ENCODE measurements at places on chromosomes 6 and 20.

GRCh38 chr6:17583811-17584210, 16.3 kb upstream of the FAM8A1 start:
- peak; percentile 39 for DNase-seq

DNA sequence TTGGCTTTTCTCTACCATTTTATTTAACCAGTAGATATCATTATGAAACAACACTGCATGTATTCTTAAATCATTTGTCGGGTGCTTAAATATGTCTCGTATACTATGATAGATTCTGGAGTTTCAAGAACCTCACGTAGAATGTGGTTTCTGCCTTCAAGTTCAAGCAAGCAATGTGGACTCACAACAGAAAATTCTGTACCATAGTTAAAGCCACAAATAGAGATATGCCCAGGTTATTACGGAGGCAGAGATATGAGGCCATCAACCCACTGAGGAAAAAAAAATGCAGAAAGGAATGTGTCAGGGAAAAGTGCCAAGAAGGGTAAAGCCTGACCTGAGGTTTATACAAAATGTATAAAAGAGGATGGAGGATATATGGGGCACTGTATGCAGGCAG, 109.9 kb downstream of the GFRAL start:
- DNase-seq, result no peak

DNA sequence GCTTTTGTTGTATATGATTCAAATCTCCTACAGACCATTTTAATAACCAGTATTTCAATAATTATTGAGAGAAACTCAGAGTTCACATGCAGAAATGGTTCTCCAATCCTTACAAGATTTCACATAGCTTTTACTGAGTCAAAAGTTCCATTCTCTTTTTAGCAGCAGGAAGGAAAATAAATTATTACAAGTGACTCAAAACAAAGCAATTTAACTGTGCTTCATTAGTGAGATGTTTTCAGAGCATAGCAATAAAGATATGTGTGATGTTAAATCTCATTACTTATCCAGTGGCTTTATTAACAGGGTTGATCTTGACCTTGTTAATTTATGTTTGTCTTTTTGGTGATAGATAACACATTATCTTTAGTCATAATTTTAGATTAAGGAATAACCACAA, 22.0 kb downstream of the KIF13A start:
- DNase-seq, result no peak

DNA sequence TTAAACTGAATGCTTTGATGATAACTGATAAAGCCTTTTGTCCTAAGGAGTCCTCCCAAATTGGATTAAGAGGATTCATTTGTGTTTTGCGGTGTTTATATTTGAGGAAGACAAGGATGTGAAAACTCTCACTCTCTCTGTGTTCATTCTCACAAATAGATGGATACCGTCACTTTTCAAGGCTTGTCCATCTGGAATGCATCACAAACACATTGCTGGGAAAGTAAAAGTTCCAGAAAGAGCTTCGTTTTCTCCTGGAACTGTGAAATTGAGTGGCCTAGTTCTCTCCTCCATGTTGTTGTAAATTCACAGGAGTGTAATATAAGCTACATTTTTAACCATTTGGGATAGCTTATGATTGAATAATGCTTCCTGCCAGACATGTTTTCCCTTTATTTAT, 581.6 kb upstream of the FLRT3 start:
- no peak for DNase-seq

Data from stomach (tissue), 19 donors.